Effector memory CD4-positive, alpha-beta T cell (primary cell): ENCODE measurements at places on chromosomes 11 and 22.

DNA sequence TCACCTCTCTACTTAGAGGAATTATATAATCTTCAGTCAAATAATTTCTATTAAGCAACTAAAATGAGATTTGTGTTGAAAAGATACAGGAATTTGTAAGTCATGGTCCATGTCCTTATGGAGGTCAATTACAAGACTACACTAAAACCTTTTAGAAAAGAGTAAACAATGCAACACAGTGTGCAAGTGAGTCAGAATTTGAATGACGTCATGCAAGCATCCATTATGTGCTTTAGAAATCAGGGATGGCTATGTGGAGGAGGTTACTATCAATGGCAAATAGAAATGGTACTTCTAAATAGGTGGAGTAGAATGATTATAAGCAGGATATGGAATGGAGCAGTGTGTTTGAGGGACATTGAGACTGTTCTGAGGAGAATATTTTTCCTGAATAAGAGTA, 16.6 kb downstream of the OR10D3 start:
- no peak for DNase-seq

- DNase-seq = no peak
Measured at GRCh38 chr11:69949327-69949726, 128.8 kb upstream of the ANO1 start.

DNA sequence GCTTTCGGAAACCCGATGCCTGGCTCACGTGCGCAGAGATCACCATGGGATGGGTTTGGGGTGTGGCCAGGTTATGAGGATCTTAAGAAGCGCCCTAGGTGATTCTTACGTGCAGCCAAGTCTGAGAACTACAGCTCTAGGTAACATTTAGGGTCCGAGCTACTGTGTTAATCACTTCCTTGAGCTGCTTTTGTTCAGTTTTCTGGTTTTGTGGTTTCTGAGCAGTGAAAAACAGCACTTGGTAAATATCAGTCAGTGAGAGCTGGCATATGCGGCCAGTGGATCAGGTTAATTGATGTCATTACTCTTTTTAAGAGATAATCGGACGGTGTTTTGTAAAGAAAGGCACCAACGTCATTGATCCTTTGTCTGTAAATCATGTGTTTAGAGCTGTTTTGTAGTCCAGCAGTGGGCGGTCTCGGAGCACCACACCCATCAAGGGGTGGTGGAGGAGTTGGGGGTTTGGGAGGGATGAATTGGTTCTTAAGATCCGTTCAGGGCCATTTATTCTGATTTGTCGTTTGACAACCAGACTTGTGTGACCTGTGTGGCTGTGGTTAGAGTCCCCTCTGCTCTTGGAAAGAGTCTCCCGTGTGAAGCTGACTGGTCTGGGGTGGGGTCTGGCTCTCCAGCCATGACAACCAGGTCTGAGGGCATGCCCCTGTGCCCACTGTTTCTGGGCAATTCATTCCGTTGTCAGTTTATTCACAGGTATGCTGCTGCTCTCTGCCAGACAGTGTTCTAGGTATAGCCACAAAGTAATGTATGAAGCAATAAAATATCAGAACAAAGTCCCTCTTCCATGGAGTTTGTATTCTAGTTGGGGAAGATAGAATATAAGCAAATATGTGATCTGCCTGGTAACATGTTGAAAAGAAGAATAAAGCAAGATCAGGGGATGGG, 61.9 kb upstream of the SORL1-AS1 start:
- no peak for DNase-seq

DNA sequence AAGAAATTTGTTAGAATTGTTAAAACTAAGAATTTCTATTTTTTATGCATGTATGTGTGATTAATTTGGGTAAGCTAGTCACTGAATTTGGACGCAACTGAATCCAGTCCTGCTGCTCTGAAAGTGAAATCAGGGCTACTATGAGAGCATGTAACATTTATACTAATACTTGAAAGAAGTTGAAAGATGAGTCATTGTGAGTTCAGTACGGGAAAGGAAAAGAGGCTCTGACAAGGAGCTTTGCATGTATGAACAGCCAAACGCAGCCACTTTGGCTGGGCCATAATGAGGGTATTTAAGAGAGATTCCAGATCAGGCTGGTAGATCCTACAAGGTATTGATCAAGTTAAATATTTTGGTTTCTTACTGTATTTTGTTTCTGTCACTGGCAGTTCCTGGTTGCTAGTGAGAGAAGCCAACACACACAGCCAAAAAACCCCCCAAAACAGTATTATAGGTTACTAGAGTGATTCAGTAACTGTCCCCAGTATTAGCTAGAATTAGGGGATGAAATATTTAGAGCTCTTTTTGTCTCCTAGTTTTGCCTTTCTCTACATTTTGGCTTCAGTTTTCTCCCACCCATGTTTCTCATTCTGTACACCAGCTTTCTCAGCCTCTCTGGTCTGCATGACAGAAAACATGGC, 14.1 kb downstream of the AASDHPPT start:
- DNase-seq = no peak

- no peak for DNase-seq
Measured at GRCh38 chr11:33539751-33540150, 160.9 kb downstream of the C11orf91 start.

GRCh38 chr11:46526216-46527215, 67.3 kb downstream of the AMBRA1 start:
- DNase-seq = no peak

GRCh38 chr11:9604134-9604533, 30.7 kb downstream of the WEE1 start:
- DNase-seq = no peak

DNA sequence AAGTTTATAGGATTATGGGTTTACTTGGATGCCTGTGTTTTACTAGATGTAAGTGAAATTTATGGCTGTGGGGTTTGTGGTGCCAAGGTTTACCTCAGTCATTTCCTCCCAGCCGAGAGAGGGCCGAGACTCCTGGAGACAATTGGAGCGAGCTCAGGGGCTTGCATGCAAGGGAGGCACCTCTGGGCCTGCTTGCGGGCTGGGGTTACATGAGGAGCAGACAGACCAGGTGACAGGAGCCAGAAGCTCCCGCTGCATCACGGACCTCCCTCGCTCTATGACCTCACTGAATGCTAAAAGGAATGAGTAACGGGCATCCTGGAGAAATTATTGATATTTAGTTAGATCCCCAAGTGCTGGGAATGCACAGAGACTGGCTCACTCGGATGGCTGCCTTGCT, 275.2 kb upstream of the KIRREL3 start:
- DNase-seq = no peak

- no peak for DNase-seq
Measured at GRCh38 chr11:44036811-44037657, 10.7 kb upstream of the ACCSL start.

- no peak for DNase-seq
Measured at GRCh38 chr11:130474637-130475400, 26.4 kb downstream of the ADAMTS15 start.

GRCh38 chr11:15118431-15118830, 3.7 kb downstream of the INSC start:
- DNase-seq = no peak

GRCh38 chr22:44680481-44680894, 21.5 kb upstream of the PRR5 start:
- DNase-seq = no peak

- DNase-seq = no peak
Measured at GRCh38 chr22:29231971-29232959, 26.6 kb downstream of the EMID1 start.

DNA sequence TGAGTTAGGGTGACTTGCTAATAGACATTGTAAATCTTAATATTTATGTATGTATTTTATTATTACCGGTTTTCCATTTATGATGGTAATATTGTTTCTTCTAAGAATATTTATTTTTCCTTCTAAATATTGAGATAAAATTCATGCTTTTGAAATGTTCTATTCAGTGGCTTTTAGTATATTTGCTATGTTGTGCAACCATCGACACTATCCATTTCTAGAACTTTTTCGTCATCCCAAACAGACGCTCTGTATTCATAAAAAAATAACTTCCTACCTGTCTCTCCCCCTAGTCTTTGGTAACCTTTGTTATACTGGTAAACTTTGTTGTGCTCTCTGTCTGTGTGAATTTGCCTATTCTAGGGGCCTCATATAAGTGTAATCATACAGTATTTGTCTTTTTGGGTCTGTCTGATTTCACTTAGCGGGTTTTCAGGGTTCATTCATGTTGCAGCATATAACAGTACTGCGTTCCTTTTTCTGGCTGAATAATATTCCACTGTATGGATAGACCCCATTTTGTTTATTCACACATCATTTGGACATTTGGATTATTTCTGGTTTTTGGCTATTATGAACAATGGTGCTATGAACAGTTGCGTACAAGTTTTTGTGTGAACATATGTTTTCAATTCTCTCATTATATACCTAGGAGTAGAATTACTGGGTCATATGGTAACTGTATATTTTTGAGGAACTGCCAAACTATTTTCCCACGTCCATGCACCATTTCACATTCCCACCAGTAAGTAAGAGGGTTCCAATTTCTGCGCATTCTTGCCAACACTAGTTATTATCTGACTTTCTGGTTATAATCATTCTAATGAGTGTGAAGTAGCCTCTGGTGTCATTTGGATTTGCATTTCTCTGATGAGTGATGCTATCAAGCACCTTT, 15.9 kb downstream of the NEAT1 start:
- no peak for DNase-seq

GRCh38 chr11:93020248-93021046, 51.0 kb downstream of the MTNR1B start:
- DNase-seq = no peak

DNA sequence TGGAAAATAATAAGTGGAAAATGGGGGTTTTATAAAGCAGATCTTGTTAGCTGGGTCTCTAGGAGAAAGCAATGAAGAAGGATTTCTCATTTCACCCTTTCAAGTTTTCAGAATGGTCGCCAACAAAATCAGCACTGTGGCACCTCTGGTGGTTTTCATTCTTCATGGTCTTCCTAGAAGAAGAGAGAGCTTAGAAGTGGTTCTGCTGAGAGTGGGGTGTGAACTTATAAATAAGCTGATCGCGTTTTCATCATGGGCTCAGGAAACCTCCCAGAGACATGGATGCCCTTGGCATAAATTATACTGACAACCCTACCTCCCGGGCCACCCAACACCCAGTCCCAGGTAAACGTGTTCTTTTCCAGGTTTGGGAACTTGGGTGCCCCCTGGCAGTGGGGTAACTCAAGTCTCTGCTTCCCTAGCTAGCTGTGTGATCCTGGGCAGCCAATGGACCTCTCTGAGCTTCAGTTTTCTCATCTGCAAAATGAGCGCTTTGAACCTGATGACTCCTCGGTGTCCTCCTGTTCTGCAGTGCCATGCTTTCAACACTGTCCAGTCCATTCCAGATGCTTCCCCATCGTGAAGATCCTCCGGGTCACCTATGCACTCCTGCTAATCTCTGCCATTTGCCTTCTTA, 72.6 kb upstream of the GRAMD1B start:
- no peak for DNase-seq

DNA sequence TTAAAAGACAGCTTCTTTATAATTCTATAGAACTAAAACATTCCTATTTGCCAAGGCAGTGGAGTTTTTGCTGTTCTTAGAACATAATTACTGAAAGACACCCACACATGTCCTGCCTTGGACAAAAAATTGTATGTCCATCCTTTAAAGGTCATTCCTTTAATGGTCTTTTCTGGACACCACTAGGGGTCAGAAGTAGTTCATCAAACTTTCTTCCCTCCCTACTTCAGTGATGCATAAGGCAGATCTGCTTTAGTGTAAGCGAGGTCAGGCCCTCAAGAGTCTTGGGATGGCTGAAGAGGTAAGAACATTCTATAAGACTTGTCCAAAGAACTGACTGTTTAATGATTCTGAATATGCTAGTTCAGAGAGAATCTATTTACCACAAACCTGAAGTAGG, 4.3 kb upstream of the OR51V1 start:
- DNase-seq = no peak

DNA sequence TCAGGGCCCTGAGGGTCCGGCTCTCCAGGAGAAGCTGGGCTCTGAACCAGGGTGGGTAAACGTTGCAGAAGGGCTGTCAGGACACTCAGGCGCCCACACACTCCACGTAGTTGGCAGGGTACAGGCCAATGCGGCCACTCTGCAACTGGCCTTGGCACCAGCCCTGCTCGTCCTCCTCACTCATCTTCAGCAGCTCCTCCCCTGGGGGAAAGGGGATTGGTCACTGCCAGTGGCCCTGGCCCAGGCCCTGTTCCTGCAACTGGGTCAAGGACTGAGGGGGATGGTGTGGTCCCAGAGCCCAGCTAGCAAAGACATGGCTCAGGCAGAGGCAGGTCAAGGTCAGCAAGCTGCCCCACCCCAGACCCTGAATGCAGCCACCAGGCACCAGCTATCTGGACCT, 1.2 kb upstream of the ARFGAP2 start:
- DNase-seq = no peak

GRCh38 chr11:93528757-93529645, 14.2 kb downstream of the SMCO4 start:
- DNase-seq = no peak
